NCI-H1436 (cell line): ENCODE measurements at places on chromosomes 7 and 10.
A peak's percentile ranks its signal among the peaks of the same experiment; 100 is the strongest.

DNA sequence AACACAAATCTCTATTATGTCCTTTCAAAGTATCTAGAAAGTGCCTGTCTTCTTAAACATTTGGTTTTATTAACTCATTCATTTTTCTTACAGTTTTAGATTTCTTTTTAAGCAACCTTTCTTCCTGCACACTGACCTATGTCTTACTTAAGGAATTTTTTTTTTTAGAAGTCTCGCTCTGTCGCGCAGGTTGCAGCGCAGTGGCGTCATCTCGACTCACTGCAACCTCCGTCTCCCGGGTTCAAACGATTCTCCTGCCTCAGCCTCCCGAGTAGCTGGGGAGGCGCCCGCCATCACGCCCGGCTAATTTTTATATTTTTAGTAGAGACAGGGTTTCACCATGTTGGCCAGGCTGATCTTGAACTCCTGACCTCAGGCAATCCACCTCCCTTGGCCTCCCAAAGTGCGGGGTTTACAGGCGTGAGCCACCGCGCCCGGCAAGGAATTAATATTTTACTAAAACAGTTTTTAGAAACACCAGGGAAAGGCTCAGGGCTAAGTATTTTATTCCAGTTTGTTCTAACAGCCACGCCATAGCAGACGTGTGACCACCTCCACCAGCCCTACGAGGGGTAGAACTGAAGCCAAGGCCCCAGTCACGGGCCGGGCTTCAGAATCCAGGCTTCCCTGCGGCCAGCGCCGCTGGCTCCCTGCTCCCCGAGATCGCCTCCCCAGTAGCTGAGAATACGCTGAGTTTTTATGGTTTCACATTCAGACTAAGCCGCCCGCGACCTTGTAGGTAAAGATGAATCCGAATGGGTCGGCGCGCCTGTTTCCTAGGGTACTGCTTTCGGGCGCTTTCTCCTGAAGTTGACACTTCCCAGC is 941 bp upstream of the LUC7L2 start:
- peak; percentile 6 for DNase-seq

DNA sequence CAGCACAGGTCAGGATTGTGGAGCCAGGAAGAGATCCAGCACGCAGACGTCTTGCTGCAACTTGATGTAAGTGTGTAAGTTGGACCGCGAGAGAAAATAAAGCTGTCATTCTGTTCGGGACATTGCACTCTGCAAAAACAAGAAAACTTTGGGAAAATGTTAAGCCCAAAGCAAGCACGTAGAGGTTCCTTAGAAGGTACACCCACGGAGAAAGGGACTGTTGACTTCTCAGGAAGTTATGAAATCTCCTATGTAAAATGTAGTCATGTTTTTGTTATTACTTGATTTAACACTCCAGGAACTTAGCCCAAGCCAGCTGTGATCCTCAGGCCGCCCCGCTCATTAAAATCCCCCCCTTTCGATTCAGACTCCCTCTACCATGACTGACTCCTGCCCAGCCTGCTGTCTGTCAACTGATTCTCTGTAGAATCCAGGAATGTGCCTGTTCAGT is 196.1 kb upstream of the TCF7L2 start:
- no peak for DNase-seq

DNA sequence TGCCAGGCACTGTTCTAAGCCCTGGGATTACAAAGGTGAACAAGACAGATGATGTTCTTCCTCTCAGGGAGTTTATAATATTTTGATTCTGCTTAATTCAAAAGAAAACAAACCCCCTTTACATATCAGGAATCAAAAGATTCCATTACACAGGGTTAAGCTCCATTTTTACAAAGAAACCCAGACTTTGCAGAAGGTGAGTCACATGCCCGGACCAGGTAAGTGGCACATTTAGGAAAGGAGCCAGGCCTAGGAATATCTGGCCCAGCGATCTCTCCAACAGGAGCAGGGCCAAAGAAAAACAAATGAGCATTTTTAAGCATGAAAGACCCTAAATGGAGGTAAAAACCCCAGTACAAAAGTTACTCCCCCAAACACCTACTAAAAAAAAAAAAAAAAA is 1.1 kb downstream of the STN1 start:
- no peak for DNase-seq

DNA sequence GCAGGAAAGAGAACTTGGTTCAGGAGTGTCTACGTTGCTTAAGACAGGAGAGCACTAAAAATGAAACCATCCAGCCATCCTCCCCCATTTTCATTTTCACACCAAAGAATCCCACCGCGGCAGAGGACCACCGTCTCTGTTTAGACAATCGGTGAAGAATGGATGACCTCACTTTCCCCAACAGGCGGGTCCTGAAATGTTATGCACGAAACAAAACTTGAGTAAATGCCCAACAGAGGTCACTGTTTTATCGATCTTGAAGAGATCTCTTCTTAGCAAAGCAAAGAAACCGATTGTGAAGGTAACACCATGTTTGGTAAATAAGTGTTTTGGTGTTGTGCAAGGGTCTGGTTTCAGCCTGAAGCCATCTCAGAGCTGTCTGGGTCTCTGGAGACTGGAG is 1.4 kb upstream of the IL6 start:
- no peak for DNase-seq

GRCh38 chr7:102167254-102167653 is 119.4 kb upstream of the SH2B2 start:
- no peak for DNase-seq

- no peak for DNase-seq
These were observed 304.9 kb upstream of the ZMIZ1 start for GRCh38 chr10:78763651-78764395.

GRCh38 chr7:116834815-116835504 is 27.4 kb upstream of the CAPZA2 start:
- no peak for DNase-seq

DNA sequence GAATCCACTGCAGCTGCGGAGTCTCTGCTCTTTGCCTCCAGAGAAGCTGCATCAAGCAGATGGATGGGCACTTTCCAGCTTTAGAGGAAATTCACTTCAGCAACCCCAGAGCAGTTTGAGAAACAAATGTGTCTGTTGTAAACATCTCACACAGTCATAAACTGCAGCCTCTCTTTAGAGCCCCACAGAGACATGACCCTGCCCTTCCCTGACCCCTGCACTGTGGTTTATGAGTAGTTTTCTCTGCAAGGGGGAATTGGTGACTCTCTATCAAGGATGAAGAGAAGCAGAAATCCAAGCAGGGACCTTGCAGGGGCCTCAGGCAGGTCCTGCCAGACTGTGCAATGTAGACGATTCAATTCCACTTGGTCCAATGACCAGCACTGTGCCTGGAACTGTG is 160.2 kb downstream of the SH2D4B start:
- no peak for DNase-seq

DNA sequence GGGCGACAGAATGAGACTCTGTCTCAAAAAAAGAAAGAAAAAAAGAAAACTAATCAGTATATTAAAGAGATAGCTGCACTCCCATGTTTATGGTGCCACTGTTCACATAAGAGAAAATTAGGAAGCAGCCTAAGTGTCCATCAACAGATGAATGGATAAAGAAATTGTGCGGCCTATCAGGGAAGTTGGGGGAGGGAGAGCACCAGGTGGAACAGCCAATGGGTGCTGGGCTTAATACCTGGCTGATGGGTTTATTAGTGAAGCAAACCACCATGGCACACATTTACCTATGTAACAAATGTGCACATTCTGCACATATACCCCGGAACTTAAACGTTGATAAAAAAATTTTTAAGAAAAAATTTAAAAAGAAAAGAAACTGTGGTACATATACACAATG is 9.0 kb upstream of the PRRT4 start:
- no peak for DNase-seq

DNA sequence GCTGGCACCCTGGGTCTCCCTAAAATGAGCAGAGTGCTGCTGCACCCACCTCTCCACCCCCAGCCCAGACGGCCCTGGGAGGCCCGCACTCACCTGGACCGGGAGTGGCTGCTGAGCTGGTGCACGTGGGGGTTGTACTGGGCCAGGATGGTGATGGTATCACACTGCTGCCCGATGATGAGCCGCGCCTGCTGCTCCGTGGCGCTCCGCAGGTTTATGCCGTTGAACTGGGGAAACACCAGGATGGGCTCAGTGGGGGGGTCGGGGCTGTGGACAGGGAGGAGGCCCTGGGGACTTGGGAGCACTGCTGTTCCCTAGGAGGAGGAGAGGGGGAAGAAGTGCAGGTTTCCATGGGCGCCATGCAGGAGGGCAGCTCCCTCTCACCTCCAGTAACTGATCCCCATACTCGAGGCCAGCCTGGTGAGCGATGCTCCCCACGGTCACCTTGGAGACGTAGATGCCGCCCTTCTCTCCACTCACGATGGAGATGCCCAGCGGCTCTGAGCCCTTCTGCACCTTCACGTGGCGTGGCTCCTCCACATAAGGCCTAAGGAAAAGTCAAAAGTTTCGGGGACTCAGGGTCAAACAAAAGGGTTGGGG is 114.6 kb downstream of the DLG5 start:
- no peak for DNase-seq

- DNase-seq, result no peak
These were observed 103.2 kb upstream of the PPIF start for GRCh38 chr10:79244068-79244442.

DNA sequence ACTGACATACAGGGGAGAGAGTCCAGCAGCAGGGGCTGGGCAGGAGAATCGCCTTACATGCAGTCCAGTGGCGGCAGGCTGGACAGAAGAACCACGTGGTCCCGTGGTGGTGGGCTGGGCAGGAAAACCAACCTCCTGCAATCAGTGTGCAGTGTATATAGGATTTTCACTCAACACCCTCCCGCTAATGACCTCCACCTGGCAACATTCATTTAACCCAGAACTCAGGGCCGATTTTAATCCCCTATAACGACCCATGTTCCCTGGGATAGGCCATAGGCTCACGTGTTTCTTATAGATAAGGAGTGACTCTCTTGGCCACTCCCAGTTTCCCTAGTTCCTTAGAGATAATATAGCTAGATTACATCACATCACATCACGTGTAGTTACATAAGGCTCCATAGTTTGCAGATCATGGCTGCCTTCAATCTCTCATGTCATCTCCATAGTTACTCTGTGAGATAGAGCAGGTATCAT is 19.4 kb downstream of the MTURN start:
- DNase-seq, result no peak

GRCh38 chr7:131329176-131329570 is 1.5 kb downstream of the MKLN1 start:
- DNase-seq, result no peak

- no peak for DNase-seq
These were observed 135.6 kb upstream of the RET start for GRCh38 chr10:42941295-42941644.

GRCh38 chr10:49650724-49651034 is 28.8 kb upstream of the C10orf53 start:
- DNase-seq, result no peak

DNA sequence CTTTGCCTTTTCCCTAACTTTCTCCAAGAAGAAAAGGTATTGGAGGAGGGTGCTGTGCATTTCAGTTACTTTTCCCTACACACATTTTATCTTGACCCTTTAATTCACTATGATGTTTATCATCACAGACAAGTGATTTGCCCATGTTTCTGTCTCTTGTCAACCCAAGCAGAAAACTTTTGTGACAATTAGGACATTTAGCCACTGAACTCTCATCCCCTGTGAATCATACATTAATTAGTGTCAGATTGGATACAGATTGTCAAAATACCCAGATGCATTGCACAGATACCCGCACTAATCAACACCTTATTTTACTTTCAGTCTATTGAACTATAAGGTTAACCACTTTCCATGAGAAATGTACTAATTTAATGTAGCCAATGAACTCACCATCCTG is 912.9 kb downstream of the SORCS1 start:
- no peak for DNase-seq
